ENCODE measurements at places on chromosomes 5 and 9. TPM values are rescaled to one million over a fixed set of nuclear protein-coding genes. Genes with fewer than 3 reads are reported as not detected.

Gene PLAC8L1
- 0.66 TPM for polyA plus RNA-seq

- DNase-seq: no peak
Measured at GRCh38 chr9:129224618-129225489, 46.8 kb upstream of the IER5L start.

DNA sequence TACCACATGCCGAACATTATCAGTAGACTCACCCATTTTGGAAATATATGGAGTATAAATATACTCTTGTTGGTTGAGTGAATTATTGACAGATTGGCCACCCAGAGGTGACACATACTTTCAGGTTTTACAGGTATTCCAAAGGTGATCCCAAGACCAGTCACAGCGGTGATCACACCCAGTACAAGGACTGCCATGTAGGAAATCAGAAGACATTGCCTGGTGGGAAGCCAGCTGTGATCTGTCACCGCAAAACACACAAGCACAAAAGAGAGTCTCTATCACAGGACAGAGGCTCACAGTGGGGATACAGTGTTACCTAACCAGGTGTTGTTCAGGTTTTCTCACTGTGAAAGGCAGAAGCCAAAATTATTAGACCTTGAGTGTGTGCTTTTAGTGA is 15.8 kb downstream of the BTF3 start:
- DNase-seq: no peak

Gene SLC36A3
- not detected for polyA plus RNA-seq

DNA sequence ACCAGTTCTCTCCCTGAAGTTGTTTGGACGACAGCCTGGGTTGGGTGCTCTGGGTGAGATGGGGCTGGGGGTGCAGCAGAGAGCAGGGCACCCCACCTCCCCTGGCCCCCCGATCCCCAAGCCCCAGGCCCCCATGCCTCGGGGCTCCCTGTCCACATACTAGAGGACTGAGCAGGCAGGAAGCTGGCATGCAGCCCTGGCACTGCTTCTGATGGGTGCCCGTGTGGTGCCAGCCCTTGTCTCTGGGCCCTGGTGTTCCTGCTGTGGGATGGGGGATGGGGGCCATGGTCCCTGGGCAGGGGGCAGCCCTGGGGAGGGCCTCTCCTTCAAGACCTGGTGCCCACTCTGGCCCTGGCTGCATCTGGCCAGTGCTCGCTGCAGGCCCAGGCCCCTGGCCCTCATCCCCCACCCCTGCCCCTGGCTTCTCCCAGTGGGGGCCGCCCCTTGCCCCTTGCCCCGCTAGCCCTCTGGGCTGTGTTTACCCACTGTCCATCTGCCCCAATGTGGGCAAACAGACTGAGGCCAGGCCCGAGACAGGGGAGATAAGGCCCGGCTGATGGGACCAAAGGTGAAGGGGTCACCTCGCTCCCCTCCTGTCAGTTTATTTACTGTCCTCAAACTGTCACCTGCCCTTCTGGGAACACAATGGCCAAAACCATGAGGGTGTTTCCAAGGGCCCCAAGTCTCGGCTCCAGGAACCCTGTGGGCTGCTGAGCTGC is 67.3 kb upstream of the RXRA start:
- DNase-seq: no peak

- DNase-seq: no peak
Measured at GRCh38 chr9:93343663-93344062, 107.8 kb upstream of the FAM120A start.

- DNase-seq: no peak
Measured at GRCh38 chr5:172834415-172835289, 601 bp downstream of the ERGIC1 start.

DNA sequence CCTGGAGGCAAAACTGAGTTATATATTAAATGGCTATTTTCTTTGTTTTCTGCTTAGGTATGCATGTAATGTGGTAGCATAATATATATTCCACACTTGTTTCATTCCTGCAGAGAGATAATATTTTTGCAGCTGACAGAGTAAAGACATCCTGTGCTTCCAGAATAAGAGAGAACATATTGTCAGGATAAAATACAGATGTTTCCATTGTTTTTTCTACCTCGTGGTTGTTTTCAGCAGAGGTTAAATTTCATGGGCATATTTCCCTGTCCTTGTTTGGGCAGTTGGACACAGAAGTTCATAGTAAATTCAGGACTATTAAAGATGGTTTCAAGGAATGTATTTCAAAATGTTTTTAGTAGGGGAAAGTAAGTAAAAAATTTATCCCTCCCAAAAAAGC is 47.6 kb upstream of the MEGF10 start:
- no peak for DNase-seq

- no peak for DNase-seq
Measured at GRCh38 chr5:29262339-29263123, 1931.0 kb upstream of the CDH6 start.

Gene PCDHGC3
- 121 TPM for polyA plus RNA-seq

- no peak for DNase-seq
Measured at GRCh38 chr5:134649163-134649835, 714 bp downstream of the SEC24A start.

Gene CEL
- polyA plus RNA-seq: 5.6 TPM

DNA sequence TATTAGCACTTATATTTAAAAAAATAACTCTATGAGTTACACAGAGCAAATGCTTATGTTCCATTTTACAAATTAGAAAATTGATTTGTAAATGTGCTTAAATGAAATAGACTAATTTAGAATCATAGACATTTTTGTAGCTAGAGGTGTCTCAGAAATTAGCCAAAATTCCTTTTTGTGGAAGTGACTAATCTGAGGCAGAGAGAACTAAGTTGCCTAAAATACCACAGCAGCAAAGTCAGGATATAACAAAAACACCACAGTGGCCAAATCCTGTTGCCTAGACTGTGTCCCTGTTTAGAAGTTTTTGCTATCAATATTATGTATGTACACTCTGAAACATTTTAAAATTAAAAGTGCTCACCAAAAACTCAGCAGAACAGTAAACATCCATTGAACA is 18.7 kb downstream of the ADAMTSL1 start:
- no peak for DNase-seq

Gene SUSD3
- 5.3 TPM for polyA plus RNA-seq

- DNase-seq: no peak
Measured at GRCh38 chr5:177496727-177497291, 595 bp downstream of the PDLIM7 start.

DNA sequence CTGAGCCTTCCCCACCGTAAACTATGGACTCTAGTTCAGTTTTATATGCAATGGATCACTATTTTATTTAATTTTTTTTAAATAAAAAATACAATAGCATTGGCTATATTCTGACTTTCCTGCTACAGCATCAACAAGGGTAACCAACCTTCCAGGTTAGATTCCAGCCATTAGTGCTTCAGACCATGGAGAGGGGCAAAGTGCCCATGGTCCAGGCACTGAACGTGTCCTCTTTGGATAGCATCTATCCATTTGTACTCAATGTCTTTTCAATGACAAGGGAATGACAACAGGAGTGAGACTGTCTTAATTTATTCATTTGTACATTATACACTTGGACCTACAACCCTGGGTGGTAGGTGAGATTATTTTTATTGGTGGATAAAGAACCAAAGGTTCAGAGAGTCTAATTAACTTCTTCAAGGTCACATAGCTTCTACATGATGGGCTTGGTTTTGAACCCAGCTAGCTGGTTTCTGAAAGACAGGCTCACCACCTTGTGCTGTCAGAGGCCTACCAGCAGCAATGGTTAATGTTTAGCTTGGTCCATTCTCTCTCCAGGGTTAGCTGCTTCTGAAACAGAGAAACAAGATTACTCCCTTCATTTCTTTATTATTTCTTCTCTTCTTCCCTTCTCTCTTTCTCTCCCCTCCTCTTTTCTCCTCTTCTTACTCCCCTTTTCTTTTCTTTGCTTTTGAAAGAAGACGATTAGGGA is 11.5 kb downstream of the TMEM171 start:
- DNase-seq: no peak

DNA sequence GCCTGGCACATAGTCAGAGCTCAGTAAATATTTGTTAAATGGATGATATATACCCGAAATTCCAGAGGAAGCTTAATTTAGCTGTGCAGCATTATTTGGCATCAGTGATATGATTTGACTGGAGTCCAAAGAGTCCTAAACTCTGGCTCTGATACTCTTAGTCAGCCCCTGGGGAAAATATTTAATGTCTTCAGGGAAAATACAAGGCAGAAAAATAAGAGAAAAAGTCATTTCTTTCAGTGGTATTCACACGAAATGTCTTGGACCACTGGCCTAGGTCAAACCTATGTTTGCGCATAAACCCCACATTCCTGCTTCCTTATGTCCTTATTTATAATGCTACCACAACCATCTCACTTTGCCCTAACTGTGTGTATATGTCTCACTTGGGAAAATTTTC is 23.8 kb downstream of the GLRA1 start:
- DNase-seq: no peak

- no peak for DNase-seq
Measured at GRCh38 chr5:22058620-22059019, 794.5 kb downstream of the CDH12 start.

DNA sequence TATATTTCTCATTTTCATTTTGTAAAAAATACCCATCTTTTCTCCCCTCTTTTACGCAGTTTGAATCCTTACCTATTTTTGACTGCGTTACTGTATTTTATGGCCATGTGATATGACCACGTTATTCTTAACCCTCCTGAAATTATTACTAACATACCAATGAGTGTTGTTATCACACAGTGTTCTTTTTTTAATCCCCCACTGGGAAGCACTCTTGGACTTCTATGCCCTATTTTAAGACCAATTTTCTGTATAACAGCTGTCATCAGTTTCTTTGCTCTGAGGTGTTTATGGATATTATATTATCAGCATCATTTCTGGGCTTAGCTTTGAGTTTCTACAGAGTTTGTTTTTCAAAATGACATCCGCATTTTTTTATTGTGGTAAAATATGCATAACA is 71.1 kb downstream of the CFAP95 start:
- no peak for DNase-seq

Gene FKTN
- polyA plus RNA-seq: 29.2 TPM

Gene PCDHA9
- 0.03 TPM for polyA plus RNA-seq

Gene NR5A1
- 0.18 TPM for polyA plus RNA-seq

DNA sequence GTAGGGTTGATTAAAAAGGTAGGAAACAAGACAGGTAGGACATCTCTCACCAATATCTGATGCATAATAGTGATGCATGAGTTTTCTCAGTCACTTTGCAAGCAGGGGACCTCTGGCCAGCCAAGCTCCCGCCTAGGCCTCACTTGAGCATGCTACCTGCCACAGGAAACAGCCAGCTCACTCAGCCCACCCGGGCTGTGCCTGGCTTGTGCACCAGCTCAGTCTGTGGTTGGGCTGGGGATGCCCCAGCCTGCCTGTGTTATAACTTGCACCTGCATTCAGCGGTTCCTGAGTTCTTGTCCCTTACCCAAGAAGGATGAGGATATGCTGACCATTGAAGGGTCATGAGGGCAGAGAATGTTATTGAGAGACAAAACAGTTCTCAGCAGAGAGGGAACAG is 172.8 kb upstream of the PLCXD3 start:
- no peak for DNase-seq

- DNase-seq: no peak
Measured at GRCh38 chr5:151239237-151239861, 13.6 kb upstream of the GM2A start.

DNA sequence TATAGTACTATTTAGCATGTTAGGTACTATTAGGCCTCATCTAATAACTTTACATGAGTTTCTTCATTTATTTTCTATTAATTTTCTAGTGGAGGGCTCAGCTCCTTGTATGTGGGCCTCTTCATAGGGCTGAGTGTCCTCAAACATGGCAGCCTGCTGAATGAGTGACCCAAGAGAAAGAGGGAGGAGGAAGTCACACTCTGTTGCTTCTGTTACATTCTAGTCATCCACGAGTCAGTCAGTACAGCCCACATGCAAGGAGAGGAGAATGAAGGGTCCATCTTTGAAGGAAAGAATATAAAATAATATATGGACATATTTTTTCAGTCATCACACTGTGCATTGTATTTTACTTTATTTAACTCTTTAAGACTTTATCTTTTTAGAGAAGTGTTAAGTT is 66.6 kb upstream of the NR3C1 start:
- DNase-seq: no peak

DNA sequence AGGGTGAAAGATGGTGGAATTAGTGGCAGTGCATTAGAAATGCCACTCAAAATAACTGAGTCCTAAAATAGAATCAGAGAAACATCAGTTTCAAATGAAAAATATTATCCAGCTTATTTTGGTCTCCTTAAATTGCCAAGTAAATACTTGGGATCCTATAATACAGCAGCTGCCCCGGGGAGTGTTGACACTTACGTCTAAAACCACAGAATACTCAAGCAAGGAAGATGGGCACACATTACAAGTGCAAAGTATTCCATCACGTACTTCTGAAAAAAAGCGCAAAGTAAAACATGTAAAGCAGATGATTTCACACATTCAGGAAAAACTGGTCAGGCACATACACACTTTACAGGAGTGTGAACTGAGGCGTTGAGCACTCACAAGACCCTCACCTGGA is 2.4 kb upstream of the ARHGEF37 start:
- DNase-seq: no peak

- DNase-seq: no peak
Measured at GRCh38 chr5:151105561-151105960, 24.7 kb upstream of the TNIP1 start.

Measured in left renal pelvis (tissue), 4 donors.